Activated CD4-positive, alpha-beta T cell treated with anti-CD3 and anti-CD28 coated beads, Interleukin-2, amount 50 U/mL, for 16 hours (primary cell): ENCODE measurements at places on chromosomes 3 and 15.
A peak's percentile ranks its signal among the peaks of the same experiment; 100 is the strongest.

GRCh38 chr3:191237047-191237882, 38.2 kb downstream of the OSTN start:
- DNase-seq, result no peak

DNA sequence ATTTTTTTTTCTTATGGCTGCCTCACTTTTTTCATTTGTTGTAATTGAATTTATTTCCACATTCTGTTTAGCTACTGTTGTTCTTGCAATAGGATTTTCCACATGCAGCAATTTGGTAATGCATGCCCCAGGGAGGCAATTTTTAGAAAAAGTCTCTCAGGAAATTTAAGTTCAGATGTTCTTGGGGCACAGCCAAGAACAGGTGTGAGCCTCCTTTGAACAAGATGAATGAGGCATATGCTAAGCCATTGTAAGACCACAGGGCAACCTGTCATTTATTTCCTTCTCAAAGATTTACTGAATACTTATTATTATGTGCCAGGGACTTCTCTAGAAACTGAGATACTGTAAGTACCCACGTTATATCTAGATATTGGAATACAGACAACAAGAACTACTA, 549.5 kb downstream of the DIPK2A start:
- no peak for DNase-seq

DNA sequence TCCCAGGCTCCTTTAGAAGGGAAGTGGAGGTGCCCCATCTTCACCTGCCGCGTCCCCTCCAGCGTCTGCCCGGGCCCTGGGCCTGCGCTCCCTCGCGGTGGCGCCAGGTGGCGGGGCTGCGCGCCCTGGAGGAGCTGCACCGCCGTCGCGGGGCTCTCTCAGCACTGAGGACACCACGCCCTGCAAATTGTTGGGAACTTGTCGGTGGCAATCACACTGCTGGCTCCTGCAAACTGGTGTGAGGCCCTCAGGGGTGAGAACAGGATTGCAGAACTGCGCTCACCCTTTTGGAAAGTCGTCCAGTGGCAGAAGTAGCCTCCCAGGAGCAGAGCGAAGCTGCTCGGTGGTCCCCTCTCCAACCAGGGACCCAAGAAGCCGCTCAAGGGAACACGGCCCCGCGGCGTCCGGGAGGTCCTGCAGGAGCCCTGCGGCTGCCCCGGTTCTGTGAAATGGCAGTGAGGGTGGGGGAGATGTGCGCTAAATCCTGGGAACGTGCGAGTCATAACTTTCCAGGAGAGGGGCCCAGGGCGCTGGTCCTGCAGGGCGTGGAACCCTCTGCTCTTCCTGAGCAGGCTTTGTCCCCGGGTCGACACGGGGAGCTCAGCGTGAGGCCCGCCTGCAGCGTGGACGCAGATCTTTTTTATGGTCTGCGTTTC, 995 bp upstream of the LRRK1 start:
- peak; percentile 74 for DNase-seq

DNA sequence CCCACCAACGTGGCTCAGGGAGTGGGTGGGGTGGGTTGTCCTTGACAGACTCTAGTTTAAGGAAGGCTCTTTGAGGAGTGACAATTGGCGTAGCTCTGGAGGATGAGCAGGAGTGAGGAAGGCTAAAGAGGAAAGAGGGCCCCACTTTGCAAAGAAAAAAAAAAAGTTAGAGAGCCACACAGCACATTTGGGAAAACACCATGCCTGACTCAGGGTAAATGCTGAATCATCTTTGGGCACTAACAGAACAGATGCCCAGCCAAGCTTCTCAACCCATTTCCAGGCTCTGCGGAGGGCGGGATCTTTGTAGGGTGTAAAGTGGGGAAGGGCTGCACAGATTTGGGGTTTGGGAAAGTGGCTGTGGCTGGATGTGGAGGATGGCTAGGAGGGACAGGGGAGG, 179.1 kb upstream of the RGMA start:
- DNase-seq, result no peak

GRCh38 chr3:105062853-105063252, 303.9 kb upstream of the ALCAM start:
- no peak for DNase-seq
